Inflammatory macrophage treated with lipopolysaccharide for 4 hours (primary cell): ENCODE measurements at places on chromosomes 11 and 22.

DNA sequence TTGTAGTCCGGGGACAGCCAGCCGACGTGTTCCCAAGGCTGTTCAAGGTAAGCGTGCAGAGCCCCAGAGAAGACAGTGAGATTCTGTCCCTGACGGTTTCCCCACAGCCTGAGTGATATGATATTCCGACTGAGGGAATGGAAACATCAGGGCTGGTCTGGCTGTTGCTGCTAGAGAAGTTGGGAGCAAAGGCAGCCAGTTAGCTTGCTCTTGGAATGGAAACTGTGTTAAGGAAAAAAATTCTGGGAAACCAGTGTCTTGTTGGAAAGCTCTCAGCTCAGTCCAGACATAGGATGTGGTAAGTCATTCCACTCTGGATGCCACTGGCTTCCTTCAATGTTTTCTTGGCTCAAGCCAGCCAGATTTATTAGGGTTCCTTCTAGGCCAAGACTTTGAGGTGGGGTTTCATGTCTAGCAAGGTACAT, 8.8 kb downstream of the CRY2 start:
- no peak for DNase-seq

DNA sequence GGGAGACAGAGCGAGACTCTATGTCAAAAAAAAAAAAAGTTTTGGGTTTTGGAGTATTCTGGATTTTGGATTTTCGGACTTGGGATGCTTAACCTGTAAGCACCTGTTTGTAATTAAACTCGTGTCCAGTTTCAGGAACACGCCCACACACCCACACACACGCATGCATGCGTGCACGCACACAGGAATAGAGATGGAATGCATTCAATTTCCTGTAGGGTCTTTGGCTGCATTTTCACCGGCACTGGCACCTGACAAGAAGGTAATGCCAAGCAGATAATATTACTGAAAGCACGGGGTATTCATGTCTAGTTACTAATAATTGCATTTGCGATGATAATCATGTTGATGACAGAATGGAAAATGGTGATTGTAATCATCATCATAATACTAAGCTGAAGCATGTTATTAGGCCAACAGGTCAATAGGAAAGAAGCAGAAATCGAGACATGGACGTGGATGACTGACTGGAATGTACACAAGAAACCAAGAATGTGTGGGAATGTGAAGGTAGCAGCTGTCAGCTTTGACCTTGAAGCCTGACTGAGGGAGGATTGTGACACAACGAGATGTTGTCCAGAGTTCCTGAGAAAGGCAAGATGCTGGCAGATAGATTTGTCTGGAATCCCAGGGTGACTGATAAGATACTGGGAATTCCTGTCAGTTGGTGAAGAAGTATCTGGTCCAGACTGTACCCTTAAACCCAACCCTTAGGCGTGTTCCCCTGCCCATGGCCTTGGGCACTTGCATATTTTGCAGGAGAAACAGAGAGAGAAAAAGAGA, 108.6 kb downstream of the SYN3 start:
- no peak for DNase-seq

GRCh38 chr11:73204711-73205121, 13.4 kb upstream of the P2RY2 start:
- DNase-seq, result peak; percentile 95

DNA sequence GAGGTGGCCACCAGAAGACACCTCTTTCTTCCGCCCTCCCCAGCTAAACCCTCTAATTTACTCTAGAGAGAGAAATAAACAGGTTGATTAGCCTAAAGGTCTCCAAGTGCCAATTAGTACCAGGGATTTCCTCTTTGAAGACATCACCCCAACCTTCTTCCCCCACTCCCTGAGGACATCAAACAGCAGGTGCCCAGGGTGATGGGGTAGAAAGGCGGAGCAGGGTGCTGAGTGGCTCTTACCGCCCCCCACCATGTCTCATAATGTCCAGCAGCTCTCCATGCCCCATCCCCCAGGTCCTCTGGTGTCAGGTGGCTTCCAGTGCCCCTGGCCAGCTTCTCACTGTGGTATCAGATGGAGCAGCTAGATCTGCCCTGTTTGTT, 5.3 kb upstream of the GNAZ start:
- no peak for DNase-seq

DNA sequence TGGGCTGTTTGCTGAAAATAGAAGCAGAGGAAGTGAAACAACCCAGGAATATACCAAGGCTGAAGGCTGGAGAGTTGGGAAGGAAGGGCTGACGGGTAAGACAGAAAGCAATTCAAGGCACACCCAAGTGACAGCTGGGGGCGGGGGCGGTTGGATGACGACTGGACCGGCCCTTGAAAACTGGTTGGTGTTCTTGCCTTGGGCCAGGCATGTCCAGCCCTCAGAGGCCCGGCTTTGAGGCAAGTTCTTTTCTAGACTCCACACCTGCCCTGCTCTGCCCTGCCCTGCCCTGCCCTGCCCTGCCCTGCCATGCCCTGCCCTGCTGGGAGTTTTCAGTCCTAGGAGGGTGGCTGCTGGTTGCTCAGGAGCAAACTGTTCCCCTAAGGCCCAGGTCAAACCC, 34.2 kb upstream of the CACNG2 start:
- peak; percentile 94 for DNase-seq

GRCh38 chr11:67705264-67705663, 30.8 kb upstream of the ALDH3B2 start:
- no peak for DNase-seq

- DNase-seq, result no peak
Measured at GRCh38 chr11:66123902-66124301, 53.8 kb downstream of the PACS1 start.

GRCh38 chr22:19195796-19196731, 17.5 kb upstream of the SLC25A1 start:
- DNase-seq, result no peak

DNA sequence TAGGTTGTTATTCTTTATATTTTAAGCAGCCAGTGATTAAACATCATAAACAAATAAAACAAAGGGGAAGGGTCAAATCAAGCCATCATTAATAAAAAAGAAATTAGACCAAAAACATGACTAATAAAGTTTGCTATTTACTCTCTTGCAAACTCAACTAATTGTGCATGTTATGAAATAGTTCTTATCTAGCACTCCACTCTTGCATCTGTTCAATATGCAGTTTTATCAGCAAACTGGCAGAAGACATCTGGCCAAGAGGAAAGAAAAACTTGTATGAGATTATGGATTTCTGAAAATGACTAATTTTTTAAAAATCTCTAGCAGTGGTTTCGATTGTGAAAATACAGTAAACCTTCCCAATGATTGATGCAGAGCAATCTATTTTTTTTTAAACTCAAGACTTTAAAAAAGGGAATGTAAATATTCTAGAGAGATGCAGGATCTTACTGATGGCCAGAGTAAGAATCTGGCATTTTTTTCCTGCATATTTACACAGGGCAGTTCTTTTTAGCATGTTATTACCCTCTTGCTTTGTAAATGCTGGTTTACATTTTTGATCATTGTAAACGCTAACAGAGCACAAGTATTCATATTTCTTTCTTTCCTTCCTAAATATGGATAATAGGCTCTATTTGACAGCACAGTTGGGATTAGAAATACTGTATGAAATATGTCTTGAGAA, 83.3 kb downstream of the GRIA4 start:
- DNase-seq, result no peak

- DNase-seq, result no peak
Measured at GRCh38 chr22:45207533-45207932, 33.2 kb downstream of the KIAA0930 start.

GRCh38 chr11:2927121-2927800, 2.0 kb downstream of the PHLDA2 start:
- no peak for DNase-seq

DNA sequence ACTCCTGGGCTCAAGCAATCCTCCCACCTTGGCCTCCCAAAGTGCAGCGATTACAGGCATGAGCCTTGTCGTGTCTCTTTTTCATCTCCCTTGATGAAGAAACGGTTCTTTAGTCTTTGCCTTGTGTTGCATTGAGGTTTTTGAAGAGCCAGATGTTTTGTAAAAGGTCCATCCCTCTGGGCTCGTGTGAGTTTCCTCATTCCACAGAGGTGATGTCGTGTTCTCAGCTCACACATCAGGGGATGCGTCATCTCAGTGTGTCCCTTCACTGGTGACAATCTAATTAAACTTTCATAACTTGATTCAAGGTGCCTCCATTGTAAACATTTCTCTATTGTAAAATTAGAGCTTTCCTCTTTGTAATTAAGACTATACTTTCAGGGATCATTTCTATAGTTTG, 29.7 kb upstream of the TEF start:
- peak; percentile 2 for DNase-seq

GRCh38 chr22:31144223-31144622, 3.9 kb upstream of the PLA2G3 start:
- no peak for DNase-seq

DNA sequence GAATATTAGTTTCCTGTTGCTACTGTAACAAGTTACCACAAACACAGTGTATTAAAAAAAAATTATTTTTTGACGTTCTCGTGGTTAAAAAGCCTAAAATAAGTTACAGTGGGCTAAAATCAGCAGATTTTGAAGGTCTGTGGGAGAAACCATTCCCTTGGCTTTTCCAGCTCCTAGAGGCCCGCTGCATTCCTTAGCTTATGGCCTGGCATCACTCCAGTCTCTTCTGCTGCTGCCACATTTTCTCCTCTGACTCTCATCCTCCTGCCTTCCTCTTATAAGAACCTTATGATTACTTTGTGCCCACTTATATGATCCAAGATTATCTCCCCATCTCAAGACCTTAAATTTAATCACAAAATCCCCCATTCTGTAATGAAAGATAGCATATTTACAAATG, 392.7 kb downstream of the GUCY1A2 start:
- no peak for DNase-seq
